ENCODE measurements at places on chromosomes 1 and 21. TPM values are rescaled to one million over a fixed set of nuclear protein-coding genes. Genes with fewer than 3 reads are reported as not detected.

DNA sequence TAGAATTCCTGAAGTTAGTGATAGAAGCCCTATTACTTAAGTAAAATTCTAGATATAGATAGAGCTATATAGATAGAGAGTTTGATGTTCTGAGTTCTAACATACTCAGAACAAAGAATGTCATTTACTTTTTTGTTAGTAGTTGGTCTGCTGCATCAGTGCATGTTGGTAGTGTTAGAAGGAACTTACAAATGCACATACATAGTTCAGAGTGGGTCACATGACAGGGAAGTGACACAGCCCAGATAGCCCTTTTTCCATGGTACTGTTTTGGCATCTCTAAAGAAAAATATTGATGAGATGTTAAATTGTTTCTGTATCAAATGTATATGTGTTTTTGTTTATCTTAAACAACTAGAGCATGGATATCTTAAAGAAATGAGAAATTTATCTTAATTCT lies 45.7 kb downstream of the DHX9 start:
- no peak for DNase-seq

- no peak for DNase-seq
Measured at GRCh38 chr1:241557551-241558193, 25.5 kb downstream of the KMO start.

The PSMG1 gene
- 19.4 TPM for total RNA-seq

- no peak for DNase-seq
Measured at GRCh38 chr1:41521766-41522165, 37.3 kb upstream of the EDN2 start.

GRCh38 chr21:43210454-43211071 lies 41.8 kb downstream of the CRYAA start:
- no peak for DNase-seq

DNA sequence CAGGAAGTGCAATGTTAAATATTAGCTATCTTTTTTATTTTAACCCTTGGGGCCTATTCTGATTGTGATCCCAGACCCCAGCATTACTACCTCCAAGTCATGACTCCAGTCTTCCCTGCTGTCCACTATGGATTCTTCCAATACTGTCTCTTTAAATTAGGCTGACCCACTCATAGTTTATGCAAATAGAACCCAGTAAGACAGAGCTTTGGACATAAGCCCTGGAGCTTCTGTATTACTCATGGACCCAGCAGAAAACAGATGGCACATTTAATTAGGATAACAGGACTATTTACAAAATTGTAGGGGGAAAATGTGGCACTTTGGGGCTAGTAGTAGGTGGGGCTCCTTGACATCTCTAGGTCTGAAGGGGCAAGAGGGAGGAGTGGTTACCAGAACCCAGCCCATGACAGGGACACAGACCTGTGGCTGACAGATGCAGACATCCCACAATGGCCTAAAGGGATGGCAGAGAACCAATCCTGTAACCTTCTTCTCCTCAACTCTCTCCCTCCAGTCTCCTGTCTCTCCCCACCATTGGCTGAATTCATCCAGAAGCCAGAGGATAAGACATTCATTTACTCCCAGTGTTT lies 233.5 kb downstream of the OMA1 start:
- no peak for DNase-seq

GRCh38 chr1:226069811-226070489 lies 7.4 kb downstream of the H3-3A start:
- DNase-seq, result no peak

GRCh38 chr21:35538386-35538785 lies 489.3 kb upstream of the RUNX1 start:
- no peak for DNase-seq

GRCh38 chr1:69404486-69404885 lies 163.2 kb upstream of the LRRC7 start:
- no peak for DNase-seq

DNA sequence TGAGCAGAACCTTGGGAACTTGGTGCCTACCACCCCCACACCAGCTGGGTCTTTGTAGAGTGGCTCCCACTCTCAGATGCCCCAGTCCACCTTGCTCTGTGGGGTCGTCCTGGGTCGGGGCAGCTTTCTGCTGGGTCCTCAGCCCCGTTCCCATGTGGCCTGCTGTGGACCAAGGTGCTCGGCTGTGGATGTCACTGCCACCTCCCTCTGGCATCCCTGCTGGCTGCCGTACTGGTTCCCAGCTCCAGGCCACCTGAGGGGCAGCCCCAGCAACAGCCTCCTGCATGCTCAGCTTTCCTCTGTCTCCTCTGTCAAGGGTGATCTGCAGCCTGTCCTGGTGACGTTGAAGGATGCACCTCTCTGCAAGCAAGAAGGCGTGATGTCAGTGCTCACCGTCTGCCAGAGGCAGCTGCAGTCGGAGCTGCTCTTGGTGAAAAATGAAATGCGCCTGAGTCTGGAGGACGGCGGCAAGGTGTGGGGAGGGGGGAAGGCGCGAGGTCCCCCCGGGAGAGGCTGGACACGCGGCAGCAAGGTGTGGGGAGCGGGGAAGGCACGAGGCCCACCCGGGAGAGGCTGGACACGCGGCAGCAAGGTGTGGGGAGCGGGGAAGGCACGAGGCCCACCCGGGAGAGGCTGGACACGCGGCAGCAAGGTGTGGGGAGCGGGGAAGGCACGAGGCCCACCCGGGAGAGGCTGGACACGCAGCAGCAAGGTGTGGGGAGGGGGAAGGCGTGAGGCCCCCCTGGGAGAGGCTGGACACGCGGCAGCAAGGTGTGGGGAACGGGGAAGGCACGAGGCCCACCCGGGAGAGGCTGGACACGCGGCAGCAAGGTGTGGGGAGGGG lies 45.9 kb upstream of the DIP2A start:
- DNase-seq, result no peak

The TAS1R1 gene
- not detected for total RNA-seq

DNA sequence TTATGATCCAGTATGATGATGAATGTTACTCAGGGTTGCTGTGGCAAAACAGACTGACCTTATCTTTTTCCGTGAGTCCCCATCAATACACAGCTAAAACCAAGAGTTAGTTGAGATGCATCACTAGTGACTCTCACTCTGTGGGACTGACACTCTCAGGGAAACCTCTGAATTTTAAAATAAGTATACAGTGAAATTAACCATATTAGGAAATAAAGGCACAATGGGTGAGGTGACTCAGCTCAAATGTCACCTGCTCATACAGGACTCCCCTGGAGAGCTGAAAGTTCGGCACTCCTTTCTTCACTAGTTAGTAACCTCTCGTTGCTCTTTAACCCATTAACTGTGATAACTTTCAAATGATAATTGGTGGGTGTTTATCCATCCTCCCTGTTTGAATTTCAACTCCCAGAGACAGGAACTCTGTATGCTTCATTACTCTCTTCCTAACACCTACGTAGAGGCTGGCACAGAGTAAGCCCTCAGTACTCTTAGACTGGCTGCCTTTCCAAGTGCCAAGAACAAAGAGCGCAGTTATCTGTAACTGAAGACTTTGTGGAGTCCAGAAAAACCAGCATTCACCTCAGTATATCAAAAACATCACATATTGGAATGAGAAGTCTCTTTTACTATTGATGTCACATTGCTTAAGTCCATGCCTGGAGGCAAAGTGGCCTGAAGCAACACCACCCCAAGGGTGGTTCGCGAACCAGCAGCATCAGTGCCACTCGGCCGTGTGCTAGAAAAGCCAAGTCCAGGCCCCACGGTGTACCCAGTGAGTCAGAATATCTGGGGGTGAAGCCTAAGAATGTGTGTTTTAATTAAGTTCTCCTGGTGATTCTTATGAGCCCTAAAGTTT lies 91.1 kb downstream of the NIBAN1 start:
- no peak for DNase-seq

GRCh38 chr1:97247196-97247595 lies 525.6 kb downstream of the PTBP2 start:
- DNase-seq, result no peak

The MPZL1 gene
- total RNA-seq, result 28.5 TPM

DNA sequence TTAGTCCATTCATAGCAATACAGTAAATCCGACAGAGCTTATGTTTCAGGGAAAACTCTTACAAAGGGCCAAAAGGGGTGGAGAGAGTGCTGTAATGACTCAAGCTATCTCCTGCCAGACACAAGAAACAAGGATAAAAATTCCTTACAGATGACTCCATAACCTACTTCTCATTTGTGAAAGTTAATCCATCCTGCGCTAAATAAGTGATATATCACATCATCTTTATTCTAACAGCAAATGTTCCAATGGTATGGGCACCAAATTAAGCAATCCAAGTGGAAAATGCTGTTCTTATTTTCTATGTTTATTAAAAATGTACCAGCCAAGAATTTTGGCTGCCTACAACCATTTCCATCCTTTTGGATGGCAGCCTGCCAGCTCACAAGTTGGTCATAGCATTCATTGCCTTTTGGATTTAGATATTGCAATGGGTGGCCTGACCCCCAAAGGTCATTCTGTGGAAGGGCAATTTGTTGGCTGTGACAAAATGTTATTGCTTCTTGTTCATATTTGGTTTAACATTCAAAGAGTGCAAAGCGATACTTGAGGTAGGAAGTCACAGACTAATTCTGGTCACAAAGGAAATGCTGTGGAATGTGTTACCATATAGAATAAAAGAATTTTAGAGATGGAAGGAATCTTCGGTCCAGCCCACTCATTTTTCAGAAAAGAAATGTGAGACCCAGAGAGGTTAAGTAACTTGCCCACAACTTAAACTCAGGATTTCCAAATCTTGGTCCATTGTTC lies 2.8 kb upstream of the ENAH start:
- peak; percentile 59 for DNase-seq

- no peak for DNase-seq
Measured at GRCh38 chr1:24694380-24694843, 50.8 kb upstream of the CLIC4 start.

DNA sequence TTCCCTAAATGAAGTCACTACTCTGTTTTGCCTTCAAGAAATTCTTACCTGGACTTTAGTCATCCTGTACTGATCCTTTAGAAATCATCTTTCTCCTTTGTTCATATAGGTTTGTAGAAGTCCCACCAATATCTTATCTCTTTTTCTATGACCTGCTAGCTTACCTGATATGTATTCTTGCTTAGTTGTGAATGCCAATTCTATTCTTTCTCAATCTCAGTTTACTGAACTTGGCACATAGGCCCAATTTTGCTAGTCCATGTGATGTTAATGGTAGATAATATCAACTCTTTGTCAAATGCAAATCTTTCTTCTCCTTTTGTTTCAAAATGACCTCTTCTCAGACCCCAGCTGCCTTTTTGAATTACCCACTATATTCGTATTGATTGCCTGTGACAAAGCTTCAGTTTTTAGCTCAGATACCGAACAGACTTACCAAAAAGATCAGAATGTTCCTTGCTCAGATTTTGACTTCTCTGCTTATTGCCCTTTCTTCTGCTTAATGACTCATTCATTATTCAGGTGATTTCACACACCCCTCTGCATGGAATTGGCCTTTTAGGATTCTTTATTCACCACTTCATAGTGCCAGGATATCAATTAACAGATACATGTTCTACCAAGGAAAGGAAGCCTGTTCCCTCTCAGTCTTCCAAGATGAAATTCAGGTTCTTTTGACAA lies 20.6 kb downstream of the IPO9 start:
- no peak for DNase-seq

DNA sequence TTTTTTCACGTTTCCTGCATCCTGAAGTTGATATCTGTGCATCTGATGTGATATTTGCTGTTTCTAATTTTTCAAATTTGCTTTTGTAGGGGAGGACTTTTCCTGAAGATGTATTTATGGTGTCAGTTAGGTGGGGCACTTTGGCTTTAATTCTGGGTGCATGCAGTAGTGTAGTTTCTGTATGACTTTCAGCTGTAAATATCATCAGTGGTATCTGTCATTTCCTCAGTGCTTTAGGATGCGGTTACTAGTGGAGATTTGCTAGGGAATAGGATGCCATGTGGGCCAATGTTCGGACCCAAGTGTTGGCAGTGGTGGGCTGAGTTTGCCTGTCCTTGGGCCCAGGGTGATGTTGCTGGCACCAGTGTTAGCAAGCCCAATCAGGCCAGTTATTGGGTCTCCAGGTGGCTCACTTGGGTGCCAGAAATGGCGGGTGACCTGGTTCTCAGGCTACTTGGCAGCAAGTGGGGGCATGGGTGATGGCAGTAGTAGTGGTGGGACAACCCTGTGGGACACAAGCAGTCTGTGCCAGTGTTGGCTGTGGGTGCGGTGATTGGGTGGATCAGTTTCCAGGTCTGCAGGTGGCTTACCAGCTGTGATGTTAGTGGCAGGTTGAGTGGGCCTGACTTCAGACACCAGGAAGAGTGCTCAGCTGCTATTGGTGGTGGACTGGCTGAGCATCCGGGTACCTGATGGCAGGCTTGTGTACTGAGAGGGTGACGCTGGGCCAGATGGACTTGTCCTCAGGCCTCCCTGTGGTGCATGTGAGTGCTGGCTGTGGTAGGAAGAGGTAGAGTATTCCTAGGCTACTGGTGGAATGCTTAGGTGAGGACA lies 24.4 kb downstream of the CD55 start:
- DNase-seq, result no peak

The TGFB2 gene
- 4.3 TPM for total RNA-seq

DNA sequence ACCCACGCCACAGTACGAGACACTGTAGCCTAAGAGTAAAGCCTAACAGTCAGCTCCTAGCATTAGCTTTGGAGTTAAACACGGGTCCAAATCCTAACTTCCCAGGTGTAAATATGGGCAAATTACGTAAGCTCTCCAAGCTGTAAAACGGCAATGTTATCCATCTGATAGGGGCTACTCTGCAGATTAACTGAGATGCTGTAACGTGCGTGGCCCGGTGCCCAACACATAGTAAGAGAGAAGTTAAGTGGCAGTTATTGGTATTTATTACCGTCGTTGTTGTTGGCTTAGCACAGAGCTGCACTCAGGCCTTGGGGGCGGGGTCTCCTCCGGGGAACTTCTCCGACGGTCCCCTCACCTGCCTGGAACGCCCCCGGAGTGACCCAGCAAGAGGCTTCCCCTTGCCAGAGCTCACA lies 457 bp downstream of the TRAPPC3 start:
- no peak for DNase-seq

The SLAMF9 gene
- not detected for total RNA-seq

DNA sequence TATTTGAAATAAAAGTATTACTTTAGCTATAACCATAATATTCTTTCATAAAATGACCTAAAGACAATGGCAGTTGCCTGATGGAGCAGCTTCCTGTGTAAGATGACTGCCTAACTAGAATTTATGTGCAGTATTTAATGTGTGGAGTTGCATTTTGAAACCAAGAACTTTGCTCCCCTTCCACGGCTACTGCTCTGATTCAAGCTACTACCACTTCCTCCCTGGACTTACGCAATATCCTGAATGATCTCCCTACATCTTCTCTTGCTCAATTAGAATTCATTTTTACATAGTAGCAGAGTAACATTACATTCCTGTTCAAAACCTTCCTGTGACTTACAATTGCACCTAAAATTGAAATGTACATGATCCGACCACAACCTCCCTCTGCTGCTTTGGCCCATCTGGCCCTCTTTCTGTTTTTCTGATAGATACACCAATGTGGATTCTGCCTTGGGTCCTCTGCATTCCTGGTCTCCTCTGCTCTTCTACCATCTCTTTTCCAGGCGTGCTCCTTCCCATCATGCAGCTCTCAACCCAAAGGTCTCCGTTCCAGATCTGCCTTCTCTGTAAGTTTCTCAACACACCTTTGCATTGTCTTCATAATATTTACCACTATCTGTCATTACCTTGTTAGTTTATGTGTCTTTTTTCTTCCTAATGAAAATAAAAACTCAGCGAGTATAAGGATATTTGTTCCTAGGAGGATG lies 47.4 kb upstream of the USP25 start:
- peak; percentile 30 for DNase-seq

The ADGRL2 gene
- total RNA-seq, result 25.7 TPM
